HCT116 (cell line): ENCODE measurements at places on chromosomes 4 and X. TPM values are rescaled to one million over a fixed set of nuclear protein-coding genes. Genes with fewer than 3 reads are reported as not detected.

- H3K4me3 ChIP-seq = no peak overlapping the region
- H3K27me3 ChIP-seq = no peaks in the 10 kb centered on the region
- DNase-seq = no peak
- peaks cover 43% of the 10 kb centered on the region for H3K4me1 ChIP-seq
- no peaks in the 10 kb centered on the region for H3K36me3 ChIP-seq
- no peak overlapping the region for H3K27ac ChIP-seq
Measured at GRCh38 chr4:67725132-67725531, 24.2 kb upstream of the UBA6 start.

The PDHA1 gene
- total RNA-seq = 195 TPM

The FATE1 gene
- not detected for total RNA-seq

- DNase-seq = no peak
- peak overlapping the region; percentile 94 for H3K27ac ChIP-seq
- H3K27me3 ChIP-seq = no peaks in the 10 kb centered on the region
- H3K36me3 ChIP-seq = peaks cover 3% of the 10 kb centered on the region; the same call in 1 of the 2 replicates
Measured at GRCh38 chrX:45758738-45759397, 558.2 kb upstream of the DIPK2B start.

GRCh38 chr4:56909086-56909894 lies 1.6 kb downstream of the REST start:
- no peaks in the 10 kb centered on the region for H3K27me3 ChIP-seq
- no peak for DNase-seq
- H3K4me1 ChIP-seq = peaks cover 14% of the 10 kb centered on the region
- peak overlapping the region; percentile 77 for H3K27ac ChIP-seq
- H3K36me3 ChIP-seq = no peaks in the 10 kb centered on the region
